ENCODE measurements at places on chromosomes 11 and 22.

- DNase-seq: no peak
These were observed 36.8 kb downstream of the SGSM3 start for GRCh38 chr22:40407021-40407761.

DNA sequence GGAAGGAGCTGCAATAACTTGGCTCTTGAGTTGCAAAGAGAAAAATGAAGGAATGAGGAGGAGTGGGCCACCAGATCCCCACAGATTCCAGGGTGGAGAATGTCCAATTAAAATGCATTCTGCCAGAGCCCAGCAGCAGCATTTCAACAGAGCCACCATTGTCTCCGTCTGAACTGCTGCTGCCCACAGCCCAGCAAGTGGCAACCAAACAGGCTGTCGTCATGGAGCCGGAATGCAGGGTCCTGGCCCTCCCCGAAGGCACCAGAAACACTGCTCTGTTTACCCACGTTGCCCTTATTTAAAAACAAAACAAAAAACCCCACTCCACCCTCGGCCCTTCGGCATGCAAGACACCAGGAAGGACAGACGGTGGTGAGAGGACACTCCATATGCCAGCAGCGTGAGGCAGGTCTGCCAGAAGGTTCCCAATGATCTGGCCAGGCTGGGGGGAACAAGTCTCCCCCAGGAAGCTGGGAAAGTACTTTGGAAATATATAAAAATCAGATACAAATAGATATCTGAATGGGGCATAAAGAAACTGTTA is 32.5 kb downstream of the PLEKHA7 start:
- peak; percentile 87 for DNase-seq

GRCh38 chr11:121654843-121655536 is 202.2 kb upstream of the SORL1-AS1 start:
- peak; percentile 37 for DNase-seq

DNA sequence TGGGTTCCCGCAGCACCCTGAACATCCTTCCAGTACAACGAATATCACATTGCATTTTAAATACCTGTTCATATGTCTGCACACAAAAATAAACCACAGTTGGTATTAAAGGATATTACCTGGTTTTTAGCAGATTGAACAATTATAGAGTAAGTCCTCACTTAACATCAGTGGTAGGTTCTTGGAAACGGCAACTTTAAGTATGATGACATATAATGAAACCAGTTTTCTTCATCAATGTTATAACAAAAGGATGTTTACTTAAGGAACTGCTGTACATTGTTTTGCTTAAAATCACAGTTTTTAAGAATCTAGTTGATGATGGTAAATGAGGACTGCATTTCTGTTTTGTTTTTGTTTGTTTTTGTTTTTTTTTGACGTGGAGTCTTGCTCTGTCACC is 28.0 kb downstream of the TRIM66 start:
- DNase-seq: no peak

DNA sequence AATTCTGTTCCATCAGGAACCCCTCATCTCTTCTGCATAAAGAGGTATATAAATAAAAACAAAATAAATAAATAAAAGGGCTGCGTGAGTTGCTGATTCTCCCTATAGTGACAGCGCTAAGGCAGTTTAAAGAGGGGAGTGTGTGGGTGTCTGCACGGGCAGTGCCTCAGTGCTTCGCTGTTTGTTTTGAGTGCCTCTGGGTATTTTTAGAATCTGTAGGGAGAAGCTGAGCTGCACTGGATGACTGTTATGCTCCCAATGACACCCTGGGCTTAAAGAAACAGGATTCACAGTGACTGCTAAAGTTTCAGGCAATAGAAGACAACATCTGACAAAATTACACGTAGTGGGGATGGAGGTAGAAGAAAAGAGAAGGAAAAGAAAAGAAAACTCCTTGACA is 38.8 kb downstream of the SLC1A2 start:
- DNase-seq: no peak

DNA sequence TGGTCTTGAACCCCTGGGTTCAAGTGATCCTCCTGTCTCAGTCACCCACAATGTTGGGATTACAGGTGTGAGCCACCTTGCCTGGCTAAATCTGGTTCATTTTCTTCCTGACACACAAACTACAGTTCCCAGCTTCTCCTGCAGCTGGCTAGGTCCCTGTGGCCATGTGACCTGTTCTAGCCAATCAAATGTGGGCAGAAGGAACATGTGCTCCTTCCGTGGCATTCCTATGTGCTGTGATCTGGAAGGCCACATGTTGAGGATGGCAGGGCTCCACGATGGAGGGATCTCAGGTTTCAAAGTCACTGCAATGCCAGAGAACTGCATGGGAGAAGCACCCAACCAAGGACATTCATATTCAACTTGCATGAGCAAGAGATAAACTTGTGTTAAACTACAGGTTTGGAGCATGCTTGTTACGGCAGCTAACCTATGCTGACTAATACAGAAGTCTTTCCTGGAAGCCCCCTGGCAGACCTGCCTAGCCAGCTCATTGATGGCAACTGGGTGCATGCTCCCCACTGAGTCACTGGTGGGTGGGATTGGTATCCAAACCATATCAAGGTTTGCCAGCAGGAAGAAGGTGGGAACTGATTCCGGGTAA is 86.0 kb downstream of the RPS6KA4 start:
- DNase-seq: no peak

DNA sequence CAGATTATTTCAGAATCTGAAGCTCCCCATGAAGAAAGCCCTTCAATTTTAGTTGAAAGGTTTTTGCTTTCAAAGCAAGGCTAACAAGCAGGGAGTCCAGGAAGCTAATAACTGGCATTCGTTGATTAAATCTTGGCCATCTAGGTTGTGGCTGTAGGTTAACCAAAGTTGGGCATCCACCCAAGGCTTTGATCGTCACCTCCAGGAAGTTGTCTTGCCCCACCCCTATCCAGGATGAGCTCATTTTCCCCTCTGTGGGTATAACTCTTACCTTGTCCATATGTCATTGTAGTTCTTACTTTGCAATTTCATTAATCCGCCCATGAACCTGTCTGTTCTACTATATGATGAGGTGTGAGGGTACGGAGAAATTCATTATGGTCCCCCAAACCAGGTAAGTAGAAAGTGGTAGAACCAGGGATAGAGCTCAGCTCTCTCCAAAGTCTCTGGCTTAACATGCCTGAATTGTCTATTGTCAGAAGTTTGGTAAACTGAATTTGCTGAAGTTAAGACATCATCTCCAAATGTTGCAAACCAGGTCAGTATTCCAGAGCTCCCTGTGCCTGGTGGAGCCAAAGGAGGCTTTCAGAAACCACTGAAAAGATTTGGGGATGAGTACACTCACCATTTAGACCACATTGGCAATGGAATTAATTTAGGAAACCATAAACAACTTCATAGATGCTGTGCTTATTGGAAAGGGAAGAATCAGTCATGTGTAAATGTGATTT is 97.1 kb downstream of the CD44 start:
- no peak for DNase-seq

GRCh38 chr11:44530413-44531115 is 34.9 kb upstream of the CD82 start:
- no peak for DNase-seq

- DNase-seq: no peak
These were observed 62.1 kb downstream of the FAT3 start for GRCh38 chr11:92286709-92287108.

DNA sequence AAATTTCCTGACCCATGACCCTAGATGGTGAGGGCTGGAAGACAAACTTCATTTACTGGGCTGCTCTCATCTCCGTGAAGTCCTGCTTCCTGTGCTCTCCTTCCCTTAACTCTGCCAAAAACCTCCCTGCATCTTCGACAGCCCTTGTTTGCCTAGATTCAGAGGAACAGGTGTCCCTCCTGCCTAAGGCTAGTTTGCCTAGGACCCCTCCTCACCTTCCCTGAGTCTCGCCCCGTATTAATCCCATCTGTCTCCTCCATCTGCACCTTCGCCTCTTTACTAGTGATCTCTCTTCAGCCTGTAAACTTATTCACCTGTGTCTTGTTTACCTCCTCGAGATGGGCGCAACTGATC is 33.1 kb downstream of the EIF3F start:
- no peak for DNase-seq
